ENCODE measurements at places on chromosomes 2 and 18.

GRCh38 chr2:57333221-57333620 is 713.4 kb upstream of the VRK2 start:
- no peak for DNase-seq

DNA sequence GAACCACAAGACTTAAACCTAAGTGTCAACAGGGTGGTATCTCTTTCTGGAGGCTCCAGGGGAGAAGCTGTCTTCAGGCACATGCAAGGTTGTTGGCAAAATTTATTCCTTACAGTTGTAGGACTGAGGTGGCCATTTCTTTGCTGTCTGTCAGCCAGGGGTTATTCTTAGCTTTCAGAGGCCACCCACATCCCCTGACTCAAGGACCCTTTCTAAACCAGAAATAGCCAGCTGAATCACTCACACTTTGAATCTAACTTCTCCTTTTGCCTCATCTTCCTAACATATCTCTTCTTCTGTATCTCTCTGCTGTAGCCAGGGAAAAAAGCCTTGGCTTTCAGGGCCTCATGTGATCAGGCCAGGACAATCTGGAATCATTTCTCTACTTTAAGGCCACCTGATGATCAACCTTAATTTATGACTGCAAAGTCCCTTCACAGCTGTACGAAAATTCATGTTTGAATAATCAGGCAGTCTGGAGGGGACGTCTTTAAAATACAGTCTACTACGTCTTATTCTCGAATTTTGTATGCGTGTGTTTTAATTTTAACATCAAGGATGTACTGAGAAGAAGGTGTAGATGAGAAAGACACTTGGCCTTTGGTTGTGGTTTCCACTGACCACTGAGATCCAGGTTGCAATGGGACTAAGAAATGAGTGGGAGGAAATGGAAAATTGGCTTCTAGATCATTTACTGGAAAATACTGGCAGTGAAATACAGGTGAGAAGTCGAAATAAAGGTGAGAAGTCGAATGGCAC is 90.4 kb downstream of the DOCK10 start:
- DNase-seq, result no peak

DNA sequence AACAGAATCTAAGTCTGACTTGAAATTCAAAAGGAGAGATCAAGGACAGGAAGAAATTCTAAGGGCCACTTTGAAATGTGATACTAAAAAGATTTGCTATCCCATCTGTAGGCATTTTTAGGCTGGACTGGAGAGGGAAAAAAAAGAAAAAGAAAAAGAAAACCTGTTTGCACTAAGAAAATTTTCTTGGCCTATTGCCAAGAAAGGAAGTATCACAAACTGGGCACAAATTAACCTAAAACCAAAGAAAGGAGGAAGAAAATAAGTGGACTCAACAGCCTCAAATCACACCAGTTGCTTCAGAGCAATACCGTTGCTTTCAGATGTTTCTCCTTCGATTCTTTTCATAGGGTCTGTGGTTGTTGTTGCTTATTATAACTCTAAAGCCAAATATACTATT is 287.9 kb upstream of the VRK2 start:
- DNase-seq, result no peak

GRCh38 chr2:46569061-46569560 is 89.7 kb downstream of the TMEM247 start:
- no peak for DNase-seq

- DNase-seq, result no peak
Measured at GRCh38 chr2:241821460-241822263, 12.7 kb downstream of the NEU4 start.

DNA sequence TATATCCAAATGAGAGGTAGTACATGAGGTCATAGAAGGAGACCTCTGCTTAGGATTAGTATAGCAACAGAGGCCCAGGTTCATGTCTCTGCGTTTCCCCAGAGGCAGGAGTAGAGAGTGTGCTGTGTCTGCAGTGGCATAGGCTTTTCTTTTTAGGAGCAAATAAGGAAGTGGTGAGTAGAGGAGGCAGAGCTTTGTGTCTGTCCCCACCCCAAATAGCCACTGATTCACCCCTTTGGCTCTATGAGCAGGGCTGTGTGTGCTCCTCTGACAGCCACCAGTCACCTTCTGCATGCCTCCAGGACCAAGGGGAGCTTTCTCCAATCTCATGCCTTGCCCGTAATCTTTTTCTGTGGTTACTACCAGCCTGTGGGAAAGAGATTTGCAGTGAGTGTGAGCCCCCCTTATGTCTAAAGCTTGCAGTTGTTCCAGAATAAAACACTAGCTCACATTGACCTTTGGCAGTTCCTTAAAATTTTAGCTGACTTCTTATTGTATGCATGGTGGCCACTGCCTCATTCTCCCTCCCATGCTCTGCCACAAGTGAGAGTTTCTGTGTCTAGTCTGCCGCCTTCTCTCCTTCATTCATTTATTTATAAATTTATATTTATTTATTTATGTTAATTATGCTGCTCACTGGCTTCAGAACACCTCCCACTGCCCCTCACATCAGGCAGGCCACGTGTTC is 23.5 kb upstream of the ELAC1 start:
- no peak for DNase-seq

DNA sequence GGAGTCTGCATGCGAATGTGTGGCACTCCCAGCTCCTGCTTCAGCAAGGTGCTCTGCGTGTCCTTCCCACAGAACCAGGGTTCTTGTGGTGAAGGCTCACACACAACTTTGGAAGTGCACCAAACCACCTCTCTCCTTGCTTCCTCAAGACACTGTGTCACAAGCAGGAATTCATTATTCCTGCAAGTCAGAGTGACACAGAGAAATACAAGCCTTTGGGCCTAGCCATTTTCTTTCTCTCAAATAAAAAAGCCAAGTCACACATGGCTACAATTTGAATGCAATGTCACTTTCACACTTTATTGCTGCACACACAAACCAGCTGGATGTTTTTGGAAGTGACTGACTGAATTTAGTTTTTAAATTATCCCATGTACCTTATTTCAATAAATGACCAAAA is 30.1 kb upstream of the THOC1 start:
- DNase-seq, result no peak

DNA sequence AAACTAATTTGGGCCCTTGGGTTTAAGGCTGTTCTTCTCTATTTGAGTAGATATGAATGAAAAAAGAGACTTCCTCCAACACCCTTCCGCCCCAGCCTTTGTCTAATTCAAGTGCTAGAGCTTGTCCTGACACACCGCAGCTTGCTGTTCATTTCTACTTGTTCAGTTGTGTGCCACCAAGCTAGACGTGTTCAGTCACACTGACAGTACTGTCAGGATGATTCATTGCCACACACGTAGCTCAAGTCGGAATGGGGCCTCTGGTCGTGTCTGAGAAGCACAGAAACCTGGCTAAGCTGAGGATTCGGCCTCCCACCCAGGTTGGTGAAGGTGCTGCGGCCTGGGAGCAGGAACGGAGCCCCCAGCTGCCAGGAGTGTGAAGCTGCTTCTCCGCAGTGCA is 45.6 kb upstream of the INHBB start:
- DNase-seq, result no peak

GRCh38 chr2:146934921-146935320 is 909.9 kb upstream of the ACVR2A start:
- DNase-seq, result no peak

DNA sequence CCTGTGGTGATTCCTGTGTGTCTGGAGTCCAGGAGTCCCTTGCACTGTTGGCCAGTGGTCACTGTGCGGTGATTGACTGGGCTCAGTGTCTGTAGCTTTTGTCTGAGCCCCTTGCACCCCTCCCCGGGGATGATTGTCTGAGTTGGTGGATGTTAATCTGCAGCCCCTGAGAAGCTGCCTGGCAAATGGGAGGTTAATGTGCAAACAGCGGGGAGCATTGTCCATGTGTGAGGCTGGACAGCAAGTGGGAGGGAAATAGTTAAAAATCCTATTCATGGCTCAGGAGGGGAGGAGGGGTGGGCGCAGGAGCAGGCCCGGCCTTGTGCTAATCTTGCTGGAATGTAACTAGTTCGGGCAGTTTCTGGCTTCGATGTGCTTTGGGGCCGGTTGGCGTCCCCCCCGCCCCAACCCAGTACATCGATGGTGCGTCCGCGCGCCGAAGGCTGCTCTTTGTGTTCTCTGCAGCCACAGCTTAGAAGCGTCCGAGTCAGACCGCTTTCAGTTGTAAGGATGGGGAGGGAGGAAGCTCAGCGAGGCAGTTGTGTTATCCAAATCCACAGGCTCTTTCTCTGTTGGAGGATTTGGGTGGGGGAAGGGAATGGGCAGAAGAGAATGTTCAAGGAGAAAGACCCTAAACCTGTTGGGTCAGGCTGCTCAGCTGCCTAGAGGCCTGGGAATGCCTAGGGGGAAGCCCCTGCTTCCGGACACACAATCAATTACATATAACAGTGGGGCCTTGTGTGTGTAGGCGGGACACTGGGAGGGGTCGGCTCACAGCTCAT is 71.8 kb downstream of the TGOLN2 start:
- no peak for DNase-seq

DNA sequence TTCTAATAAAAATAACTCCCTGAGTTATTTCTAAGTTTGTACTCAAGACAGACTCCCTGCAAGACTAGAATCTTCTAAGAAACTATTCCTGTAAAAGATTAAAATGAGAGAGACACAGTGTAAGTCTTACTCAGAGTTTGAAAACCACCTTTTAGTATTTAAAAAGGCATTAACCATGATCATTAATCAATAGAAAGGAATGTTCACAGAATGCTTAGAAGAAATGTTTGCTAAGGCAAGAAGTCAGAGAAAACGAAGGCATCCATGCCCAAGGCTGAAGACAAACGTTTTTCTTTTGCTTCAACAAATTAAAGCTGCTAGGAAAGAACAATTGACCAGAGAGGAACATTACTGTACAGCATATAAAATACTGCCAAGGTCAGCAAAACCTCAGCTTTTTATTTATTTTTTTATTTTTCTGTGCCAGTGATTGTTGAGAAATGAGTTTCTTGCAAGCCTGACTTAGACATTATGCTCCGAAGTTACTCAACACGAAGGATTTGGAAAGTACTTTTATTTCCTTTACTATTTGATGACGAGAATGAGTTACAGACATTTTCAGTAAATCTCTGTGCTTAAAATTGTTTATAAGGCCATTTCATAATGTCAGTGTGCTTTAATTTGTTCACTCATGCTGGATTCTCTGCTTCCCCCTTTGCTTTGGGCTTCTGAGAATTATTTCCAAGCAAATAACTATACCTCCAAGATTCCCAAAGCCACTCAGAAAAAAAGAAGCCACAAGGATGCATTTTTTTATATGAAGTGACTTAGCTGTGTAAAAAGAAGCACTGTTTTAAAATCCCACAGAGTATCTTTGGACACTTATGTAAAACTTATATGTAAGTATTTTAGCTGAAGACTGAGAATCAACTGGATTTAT is 20.5 kb downstream of the RND3 start:
- DNase-seq, result no peak

DNA sequence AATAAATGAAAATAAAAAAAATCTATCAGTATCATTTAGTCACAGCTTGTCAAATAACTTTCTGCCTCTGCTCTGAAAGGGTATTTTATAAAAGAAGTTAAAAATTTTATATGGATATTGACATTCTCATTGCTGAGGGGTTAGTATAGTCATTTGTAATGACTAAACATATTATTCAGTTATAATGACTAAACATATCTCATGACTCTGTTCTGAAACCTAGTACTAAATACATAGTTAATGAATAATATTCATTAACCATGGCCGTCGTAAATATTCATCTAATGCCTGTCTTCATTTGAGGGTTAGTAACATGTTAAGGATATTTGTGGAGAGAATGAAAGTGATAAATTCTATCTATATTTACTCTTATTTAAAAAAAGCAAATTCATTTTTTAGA is 69.1 kb upstream of the MAP4K3 start:
- DNase-seq, result no peak

- DNase-seq, result no peak
Measured at GRCh38 chr2:32811696-32812095, 135.1 kb upstream of the LTBP1 start.

DNA sequence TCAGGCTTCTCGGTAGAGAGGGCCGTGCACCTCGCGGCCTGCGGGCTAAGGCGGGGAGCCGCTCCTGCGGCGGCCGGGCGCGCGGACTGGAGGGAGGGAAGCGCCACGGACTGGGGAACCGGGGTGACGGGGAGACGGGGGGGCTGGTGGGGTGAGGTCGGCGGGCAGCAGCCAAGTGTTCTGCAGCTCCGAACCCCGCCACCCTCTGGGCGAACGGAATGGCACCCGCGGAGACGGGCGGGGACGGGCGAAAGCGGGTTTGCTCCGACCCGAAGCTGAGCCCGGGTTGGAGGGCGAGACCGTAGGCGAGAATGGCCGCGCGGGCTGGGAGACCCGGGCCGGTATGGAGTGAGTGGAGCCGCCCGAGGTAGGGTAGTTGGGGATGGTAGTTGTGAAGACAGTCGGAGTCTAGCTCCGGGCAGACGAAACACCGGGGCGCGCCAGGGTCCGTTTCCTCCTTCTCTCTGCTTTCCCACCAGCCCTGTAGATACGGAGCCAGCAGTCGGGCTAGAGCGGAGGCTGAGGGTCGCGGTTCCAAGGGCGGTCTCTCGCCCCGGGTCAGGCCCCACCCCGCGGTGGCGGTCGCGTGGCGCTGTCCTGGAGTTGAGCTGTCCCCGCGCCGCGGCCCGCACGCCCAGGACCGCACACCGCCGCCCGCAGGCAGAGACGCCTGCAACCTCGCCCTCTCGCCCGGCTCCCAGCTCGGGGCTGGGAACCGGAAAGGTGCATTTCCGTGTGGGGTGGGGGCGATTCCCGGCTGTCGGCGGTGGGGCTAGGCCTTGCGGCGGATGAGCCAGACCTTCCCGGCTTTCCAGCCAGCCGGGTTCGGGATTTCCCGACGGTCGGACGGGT is 160.3 kb upstream of the SIX2 start:
- no peak for DNase-seq

- no peak for DNase-seq
Measured at GRCh38 chr2:166082736-166083135, 45.1 kb downstream of the SCN1A start.

DNA sequence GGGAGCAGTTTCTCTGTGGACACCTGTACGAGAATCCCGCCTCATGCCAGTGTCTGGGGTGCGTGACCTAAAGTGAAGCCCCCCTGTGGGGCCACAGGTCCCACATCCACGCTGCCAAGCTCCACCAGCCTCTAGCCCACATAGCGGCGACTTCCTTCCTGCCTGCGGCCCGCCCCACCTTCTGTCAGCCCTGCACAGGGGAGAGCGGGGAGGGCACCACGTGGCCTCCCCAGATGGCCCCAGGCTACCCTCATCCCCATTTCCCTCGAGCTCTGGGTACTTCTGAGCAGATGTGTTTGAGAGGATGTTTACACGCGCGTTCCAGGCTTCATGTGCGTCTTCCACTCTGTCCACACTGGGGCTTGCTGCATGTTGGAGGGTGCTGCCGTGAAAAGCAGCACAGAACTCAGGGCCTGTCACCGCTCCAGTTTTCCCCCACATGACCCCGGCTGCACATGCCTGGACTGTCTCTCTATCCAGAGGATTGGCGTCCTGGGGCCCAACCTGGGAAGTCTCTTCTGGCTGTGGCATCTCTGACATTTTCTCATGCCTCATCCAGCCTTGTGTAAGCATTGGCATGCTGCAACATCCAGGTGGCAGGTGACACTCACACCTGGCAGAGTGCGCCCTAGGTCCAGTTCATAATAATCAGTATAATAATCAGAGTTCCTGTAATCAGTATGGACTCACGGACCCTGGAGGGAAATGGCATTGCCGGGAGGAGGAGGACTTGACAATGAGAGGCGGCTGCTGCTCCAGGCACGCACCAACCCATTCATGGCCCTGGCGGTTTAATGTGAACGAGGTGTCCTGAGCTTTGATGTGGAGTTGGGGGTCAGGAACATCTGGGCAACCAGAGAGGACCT is 146.3 kb upstream of the TWIST2 start:
- no peak for DNase-seq

GRCh38 chr2:237309416-237309815 is 104.5 kb downstream of the COL6A3 start:
- DNase-seq, result no peak

GRCh38 chr2:42050703-42051542 is 3.1 kb downstream of the PKDCC start:
- no peak for DNase-seq

All from T-helper 22 cell (primary cell).